ENCODE measurements at places on chromosomes 3 and 15. TPM values are rescaled to one million over a fixed set of nuclear protein-coding genes. Genes with fewer than 3 reads are reported as not detected.

DNA sequence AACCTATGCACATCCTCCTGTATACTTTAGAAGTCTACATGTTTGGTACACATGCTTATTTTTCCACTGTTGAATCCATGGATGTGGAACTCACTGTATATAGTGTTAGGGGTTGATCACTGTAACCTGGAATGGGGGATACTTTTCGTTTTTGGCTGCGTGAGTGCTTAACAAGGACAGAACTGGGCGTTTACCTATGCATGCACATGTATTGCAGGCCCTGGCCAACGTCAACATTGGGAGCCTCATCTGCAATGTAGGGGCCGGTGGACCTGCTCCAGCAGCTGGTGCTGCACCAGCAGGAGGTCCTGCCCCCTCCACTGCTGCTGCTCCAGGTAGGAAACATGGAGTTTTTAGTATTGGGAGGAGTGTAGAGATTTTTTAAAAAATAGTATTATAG is 2.3 kb downstream of the RPLP1 start:
- no peaks in the 10 kb centered on the region for H3K27me3 ChIP-seq
- peaks cover 39% of the 10 kb centered on the region for H3K4me1 ChIP-seq
- H3K36me3 ChIP-seq: peaks cover 54% of the 10 kb centered on the region
- no peak for DNase-seq

DNA sequence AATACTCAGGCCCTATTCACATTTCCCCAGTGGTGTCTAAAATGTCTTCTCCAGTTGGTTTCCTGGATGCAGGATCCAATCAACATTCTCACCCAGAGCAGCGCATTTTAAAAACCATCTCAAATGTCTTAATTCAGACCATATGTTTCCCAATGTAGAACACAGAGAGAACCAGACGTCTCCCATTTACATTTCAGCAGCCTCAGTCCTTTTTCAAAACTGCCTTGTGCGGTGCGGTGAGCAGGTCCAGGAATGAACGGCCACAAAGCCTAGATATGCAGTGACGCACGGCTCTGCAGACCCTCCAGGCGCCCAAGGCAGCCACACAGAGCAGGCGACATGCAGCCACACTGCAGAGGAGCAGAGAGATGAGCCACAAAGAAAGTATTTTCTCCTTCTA is 66.1 kb upstream of the MEX3B start:
- no peaks in the 10 kb centered on the region for H3K27me3 ChIP-seq
- H3K4me3 ChIP-seq: no peak overlapping the region
- H3K27ac ChIP-seq: no peak overlapping the region
- no peaks in the 10 kb centered on the region for H3K36me3 ChIP-seq

METTL6 gene
- total RNA-seq: 18.2 TPM

IGDCC3 gene
- total RNA-seq: not detected

LRRC2 gene
- total RNA-seq: 0.11 TPM

GRCh38 chr15:100531204-100531603 is 2.5 kb upstream of the CERS3 start:
- H3K36me3 ChIP-seq: no peaks in the 10 kb centered on the region
- H3K4me3 ChIP-seq: no peak overlapping the region
- peaks cover 6% of the 10 kb centered on the region for H3K27me3 ChIP-seq
- no peak for DNase-seq

GRCh38 chr3:72487946-72488737 is 360.1 kb downstream of the SHQ1 start:
- H3K4me3 ChIP-seq: no peak overlapping the region
- peaks cover 2% of the 10 kb centered on the region for H3K36me3 ChIP-seq
- no peak overlapping the region for H3K27ac ChIP-seq
- no peak for DNase-seq
- peaks cover 13% of the 10 kb centered on the region for H3K4me1 ChIP-seq

DNA sequence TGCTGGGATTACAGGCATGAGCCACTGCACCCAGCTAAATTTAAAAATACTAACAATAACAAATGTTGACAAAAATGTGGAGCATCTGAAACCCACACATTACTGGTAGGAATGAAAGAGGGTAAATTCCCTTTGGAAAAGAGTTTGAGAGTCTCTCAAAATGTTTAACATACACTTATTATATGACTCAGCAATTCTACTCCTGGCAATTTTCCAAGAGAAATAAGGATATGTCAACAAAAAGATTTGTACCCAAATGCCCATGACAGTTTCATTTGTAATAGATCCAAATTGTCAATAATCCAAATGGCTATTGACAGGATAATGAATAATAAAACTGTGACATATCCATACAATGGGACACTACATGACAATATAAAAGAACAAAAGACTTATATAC is 9.0 kb downstream of the HCLS1 start:
- H3K27ac ChIP-seq: no peak overlapping the region
- H3K27me3 ChIP-seq: no peaks in the 10 kb centered on the region
- H3K36me3 ChIP-seq: peaks cover 80% of the 10 kb centered on the region
